ENCODE measurements at places on chromosomes 2 and 18.

- DNase-seq = no peak
Observed at GRCh38 chr2:238573065-238573778, 146.5 kb downstream of the ASB1 start.

- DNase-seq = no peak
Observed at GRCh38 chr2:58155160-58155778, 85.9 kb downstream of the FANCL start.

- no peak for DNase-seq
Observed at GRCh38 chr18:30709595-30709994, 332.9 kb downstream of the DSC3 start.

GRCh38 chr2:118922254-118922653 is 19.7 kb upstream of the MARCO start:
- no peak for DNase-seq

DNA sequence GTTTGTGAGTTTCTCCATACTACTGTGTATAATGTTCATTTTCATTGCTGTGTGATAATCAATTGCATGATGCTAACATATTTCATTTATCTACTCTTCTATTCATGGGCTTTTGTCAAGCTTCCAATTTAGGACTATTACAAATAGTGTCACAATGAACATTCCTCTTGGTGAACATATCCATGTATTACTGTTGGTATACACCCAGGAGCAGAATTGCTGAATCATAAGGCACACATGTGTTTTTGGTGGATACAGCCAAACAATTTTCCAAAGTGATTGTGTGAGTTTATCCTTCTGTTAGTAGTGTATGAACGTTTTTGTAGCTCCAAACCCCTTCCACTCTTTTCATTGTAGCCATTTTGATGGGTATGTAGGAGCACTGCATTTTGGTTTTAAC is 101.6 kb upstream of the COPS8 start:
- DNase-seq = no peak

DNA sequence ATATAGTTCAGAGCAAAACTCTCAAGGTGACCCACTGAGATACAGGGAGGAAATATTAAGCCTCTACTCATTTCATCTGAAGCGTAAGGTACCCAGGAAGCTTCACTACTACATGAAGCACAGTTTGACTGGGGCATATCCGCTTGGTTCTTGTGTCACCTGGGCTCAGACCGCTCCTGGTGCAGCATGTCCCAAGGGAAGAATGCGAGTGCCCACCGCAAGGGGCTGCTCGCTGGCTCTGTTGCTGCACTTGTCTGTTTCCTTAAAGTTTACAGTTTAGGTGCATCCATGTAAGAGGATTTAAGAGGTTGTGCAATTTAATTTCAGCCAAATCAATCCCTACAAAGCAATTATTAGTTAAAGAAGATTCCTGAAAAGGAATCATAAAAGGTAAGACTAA is 507.8 kb downstream of the FBXO15 start:
- DNase-seq = no peak

DNA sequence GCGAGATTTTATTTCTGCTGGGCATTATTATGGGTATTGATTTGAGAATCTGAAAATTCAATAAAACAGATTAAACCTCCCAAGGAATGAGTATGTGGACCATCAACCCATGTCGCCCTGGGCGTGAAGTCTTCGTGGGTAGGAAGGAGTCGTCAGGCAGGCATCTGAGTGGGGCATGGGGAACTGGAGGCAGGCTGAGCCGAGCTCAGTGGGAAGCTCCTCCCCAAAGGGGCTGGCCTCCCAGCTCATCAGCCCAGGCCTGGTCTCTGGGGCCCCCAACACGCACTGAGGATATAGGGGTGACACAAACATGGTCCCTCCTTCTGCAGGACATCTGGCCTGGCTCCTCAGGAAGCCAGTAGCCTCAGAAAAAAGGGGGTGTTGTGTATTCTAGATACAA is 265.2 kb downstream of the TFCP2L1 start:
- no peak for DNase-seq

DNA sequence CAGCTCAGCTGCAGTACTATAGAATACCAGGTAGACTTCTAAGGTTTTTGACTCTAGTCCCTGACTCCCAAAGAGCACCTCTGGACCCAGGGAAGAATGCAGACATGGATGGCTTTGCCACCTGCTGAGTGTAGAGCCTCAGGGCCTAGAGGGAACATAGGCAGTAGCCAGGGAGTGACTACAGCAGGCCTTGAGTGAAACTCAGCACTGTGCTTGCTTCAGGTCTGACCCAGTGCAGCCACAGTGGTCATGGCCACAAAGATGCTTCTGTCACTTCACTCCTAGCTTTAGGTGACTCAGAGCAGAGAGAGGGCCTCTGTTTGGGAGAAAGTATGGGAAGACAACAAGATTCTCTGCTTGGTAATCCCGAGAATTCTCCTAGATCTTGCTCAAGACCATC is 162.2 kb upstream of the ITGA4 start:
- DNase-seq = no peak

DNA sequence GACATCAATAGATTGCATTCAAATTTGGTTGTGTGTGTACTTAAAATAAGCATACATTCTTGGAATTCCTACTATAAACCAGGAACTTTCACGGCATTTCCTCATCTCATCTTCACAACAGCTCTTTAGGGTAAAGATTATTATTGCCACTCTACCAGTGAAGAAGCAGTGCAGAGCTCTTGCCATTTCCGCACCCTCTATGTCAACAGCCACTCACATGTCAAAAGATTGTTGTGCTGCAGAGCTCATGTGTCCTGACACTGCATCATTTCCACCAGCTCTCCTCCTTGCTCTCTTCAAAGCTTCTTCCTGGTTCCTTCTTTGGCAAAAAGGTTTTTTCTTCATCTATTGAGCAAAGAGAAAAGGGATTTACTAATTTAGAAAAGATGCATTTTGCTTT is 26.5 kb upstream of the L3MBTL4 start:
- no peak for DNase-seq

- no peak for DNase-seq
Observed at GRCh38 chr2:130300258-130300969, 42.3 kb upstream of the IMP4 start.

DNA sequence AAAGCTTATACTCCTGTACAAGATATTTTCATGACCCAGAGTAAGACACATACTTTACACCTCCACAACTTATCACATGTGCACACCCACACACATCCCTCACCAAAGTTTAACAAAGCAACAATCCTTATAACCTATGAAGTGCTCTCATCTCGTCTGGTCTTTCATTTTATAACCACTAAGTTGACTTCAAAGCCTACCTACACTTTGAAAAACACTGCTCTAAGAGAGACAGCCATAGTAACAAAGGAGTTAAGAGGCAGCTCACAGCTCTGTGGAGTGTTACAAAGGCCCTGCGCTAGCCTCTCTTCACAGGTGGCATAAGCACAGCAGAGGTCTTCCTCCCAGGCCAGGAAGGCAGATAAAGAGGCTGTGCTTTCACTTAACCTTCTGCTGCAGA is 69.7 kb upstream of the TMEM200C start:
- DNase-seq = no peak

- no peak for DNase-seq
Observed at GRCh38 chr2:188628989-188629752, 337.5 kb downstream of the GULP1 start.

DNA sequence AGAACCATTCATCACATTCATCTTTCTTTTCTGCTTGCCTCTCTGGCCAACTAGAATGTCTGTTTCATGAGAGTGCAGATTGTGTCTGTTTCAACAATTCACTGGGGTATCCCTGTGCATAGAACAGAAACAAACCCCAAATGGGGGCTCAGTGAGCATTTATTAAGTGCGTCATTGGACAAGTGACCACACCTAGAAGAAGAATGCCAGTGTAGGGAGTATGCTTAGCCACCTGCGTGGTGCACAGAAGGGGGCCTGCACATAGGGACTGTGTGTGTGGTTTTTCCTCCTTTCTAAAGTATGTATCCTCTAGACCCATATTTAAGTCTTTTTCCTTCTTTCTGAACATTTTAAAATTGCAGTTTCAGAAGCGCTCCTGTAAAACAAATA is 255.9 kb downstream of the AGAP1 start:
- no peak for DNase-seq

DNA sequence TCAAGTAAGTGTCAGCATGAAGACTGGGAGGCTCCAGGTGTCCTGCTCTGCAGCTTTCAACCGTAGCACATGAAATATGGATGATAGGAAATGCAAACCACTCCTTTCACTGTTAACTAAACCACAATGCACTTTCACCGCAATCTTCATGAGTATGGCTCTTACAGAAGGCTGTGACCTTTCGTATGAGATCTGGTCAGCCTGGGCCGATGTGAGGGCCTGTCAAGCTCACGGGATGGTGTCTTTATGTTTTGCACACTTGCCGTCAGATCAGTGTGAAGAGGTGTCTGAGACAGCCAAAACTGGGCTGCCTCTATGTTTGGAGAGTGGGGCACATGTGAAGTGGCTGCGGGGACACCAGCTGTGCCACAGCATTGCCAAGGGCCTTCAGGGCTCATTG is 62.8 kb upstream of the AFF3 start:
- no peak for DNase-seq

DNA sequence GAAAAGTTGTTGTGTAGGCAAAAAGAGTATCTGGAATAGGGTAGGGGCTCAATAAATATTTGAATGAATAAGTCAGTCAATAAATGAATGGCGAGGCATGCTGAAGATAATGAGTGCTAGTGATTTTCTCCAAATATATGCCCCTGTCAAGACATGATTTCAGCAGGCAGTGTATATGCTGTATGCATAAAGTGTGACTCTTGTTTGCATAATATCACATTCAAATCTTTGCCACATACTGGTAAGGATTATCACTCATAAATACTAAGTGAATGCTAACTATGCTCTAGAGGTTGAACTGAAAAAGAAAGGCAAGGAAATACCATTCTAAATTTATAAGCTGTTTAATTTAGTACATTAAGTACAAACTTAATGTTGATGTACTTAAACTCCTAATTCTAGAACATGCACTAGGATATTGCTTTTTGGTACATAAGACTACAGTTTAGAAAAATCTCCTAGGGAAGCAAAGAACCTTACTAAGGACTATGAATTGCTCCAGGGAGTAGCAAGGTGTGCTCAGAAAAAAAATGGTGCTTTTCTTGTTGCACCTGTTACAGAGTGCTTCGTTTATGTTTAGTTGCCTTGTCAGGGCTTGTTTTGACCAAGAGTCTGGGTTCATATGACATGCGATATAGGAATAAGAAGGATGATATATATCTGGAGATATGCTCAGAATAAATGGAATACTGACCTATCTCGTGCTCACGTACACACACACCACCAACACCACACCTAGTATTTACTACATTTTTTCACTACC is 224.0 kb upstream of the TANK start:
- no peak for DNase-seq

DNA sequence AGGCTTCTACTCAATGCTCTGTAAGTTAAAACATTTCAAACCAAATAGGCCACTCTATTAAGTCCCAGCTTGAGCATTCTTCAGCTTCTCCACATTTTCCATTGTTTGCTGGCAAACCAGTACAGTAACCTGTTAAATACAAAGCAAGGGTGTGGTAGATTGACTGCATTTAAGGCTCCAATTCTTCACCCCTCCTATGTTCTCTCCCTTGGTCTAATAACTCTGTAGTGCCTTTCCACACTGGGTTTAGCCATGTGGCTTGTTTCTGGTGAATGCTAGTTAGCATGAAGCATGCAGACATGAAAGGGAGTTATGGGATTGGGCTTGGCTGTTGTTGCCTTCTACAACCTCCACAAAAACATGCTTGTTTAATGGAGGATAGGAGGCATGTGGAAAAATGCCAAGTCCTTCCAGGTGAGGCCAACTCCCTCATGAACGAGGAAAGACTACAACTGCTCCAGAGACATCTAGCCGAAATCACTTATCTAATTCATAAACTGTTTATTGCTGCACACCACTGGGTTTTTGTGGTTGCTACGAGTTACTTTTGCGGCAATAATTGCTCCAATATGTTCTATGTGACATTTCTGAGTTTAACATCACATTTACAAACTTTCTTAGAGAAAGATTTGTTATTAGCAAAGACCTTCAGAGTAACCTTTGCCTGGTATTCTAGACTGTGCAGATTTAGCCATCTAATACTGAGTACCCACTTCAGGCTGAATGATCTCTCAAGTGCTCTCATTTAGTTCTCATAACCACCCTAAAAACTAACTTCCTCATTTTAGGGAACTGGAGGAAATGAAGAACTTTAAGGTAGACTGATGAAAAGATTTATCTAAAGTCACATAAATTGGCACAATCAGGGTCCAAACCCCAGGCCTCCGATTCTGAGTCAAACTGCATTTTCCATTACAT is 104.0 kb downstream of the SMAD2 start:
- DNase-seq = no peak

DNA sequence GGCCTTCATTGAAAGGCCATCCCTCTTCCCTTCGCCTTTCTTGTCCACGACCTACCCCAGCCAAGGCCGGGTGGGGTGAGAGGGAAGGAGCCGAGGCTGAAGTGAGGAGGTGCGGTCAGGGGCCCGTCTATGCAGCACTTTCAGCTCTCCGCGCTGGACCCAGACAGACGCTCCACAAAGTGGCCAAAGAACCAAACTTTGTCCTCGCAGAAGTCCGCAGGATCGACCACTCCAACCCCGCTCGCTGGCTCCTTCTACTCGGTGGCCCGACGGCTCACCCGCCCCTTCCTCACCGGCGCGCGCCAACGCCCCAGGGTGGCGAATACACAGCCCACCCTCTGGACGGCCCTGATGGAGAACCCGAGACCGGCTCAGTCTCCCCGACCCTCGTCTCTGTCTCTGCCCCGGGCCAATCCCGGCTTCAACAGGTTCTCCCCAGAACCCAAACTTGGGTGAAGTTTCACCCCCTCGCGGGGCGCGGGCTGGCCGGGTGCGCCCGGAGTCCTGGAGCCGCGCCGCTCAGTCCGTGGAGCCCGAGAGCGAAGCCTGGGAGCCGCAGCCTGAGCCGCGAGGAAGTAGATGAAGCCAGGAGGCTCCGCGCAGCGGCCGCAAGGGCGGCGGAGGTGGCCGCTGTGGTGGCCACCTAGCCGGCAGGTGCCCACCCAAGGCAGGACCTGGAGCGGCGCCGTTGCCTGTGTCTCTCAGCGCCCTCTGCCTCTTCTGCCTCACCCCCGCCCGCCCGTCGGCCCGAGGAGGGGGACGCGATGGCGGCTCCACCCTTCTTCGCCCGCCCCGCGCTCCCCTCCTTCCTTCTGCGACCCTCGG is 26.7 kb upstream of the ALPP start:
- no peak for DNase-seq

GRCh38 chr18:44673256-44673880 is 7.3 kb upstream of the SETBP1 start:
- no peak for DNase-seq

GRCh38 chr2:47074691-47075090 is 80.4 kb downstream of the STPG4 start:
- no peak for DNase-seq

DNA sequence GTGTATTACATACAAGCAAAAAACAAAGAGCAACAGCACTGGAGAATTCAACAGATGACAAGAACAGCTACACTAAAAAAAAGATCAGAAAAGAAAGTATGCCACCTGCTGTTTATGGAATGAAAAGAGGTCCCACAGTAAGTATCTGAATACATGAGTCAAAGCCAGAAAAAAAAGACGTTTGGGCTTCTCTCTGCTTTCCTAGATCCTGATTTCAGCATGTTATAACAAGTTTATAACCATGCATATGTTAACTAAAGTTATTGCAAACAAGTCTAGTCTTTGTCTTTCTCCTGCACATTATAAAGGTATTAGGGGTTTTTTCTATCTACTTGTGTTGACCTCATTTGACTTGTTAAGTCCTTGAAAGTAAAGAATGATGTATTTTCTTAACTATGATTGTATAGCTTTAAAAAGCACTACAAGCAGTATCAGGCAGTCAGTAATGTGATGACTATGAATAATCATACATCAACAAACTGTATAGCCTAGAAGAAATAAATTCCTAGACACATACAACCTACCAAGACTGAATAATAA is 108.5 kb upstream of the COL5A2 start:
- no peak for DNase-seq

All from bone marrow (tissue), 2 donors.